ENCODE measurements at places on chromosomes 6 and 20.

GRCh38 chr6:53326372-53327016, 22.3 kb downstream of the ELOVL5 start:
- DNase-seq = no peak

GRCh38 chr6:36752187-36752885, 54.7 kb downstream of the RAB44 start:
- no peak for DNase-seq

DNA sequence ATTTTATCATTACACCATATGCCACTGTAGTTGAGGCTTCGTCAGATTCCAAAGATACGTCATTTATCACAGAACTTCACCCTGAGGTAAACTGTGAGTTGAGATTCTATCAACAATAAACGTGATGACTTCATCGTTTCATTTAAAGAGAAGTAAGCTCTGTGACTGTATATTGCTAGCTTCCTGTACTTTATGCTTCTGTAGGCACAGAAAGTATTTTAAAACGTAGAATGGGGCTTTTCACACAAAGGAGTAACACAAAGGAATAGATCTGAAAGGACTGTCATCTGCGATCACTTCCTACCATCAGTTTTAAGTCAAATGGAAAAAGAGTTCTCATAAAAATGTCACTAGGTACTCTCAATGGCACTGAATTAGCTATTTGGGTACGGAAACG, 234.4 kb upstream of the MCHR2 start:
- no peak for DNase-seq

- no peak for DNase-seq
These were observed 2.7 kb downstream of the TEAD3 start for GRCh38 chr6:35494161-35494563.

GRCh38 chr20:12171923-12172524, 254.3 kb downstream of the BTBD3 start:
- no peak for DNase-seq

DNA sequence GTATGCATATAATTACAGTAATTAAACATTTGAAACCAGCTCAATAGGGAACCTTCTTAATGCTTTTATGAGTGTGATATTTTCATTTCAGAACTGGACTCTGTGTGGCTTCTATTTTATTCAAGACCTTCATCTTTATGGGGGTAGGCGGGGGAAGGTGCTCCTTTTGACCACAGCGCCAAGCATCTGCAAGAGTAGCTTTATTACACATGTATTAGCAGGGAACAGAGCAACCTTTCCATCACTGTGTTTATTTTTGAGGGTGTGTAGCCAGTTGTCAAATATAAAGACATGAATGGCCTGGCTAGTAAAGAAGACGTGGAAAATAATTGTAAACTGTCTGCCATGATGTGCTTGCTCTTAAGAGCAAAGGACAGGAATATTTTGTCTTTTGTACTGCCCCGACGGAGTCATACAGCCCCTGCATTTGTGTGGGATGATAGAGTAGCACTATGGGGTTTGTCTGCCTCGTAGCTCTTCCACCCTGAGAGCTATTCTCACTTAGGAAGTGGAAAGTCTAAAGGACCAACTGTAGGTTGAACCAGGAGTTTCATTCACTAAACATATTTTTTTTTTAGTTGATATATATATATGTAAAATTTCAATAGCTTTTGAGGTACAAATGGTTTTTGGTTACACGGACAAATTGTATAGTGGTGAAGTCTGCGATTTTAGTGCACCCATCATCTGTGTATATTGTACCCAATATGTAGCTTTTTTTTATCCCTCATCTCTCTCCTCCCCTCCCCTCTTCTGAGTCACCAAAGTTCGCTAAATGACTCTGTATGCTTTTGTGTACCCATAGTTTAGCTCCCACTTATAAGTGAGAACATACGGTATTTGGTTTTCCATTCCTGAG, 91.2 kb downstream of the CARMIL1 start:
- DNase-seq = no peak

DNA sequence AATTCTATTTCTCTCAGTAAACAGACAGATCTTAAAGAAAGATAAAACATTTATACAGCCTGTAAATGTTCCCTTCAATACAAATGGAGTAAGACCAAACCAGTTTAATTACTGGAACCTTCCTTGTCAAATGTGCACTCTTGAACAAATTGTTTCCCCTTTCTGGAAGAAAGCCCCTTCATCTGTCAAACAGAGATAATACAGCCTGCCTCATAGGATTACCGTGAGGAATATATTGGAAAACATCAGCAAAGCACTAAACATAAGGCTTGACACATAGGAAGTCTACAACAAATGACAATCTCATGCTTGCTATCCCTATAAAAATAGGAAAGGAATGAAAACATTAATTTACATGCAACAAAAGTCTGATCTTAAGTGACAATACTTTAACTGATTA, 173.8 kb downstream of the PTPRK start:
- no peak for DNase-seq

GRCh38 chr6:44190715-44191114, 26.0 kb upstream of the MYMX start:
- DNase-seq = no peak

DNA sequence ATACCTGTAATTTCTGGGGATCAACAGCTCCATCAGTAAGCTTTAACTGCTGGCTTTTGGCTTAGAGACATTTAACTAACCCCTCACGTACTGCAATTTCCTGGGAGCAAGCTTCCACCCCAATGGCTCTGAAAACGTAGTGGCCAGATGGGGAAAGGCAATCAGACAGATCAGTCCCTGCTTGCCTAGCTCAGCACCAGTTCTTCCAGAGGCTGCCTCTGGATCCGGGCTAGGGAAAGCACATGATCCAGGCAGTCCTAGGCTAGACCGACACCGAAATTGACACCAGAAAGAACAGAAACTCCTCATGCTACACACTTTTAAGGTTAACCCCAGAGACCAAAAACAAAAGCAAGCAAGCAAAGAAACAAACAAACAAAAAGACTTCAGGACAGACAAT, 13.3 kb downstream of the PREP start:
- no peak for DNase-seq

Measured in stimulated activated CD8-positive, alpha-beta memory T cell treated with anti-CD3 and anti-CD28 coated beads, Interleukin-7, amount 100 ng/mL, for 1 hour (primary cell).